ENCODE measurements at places on chromosomes 5 and 9. TPM values are rescaled to one million over a fixed set of nuclear protein-coding genes. Genes with fewer than 3 reads are reported as not detected.

Gene IFNE
- 1.4 TPM for total RNA-seq

- DNase-seq, result no peak
Measured at GRCh38 chr9:14440062-14440461, 126.1 kb upstream of the NFIB start.

GRCh38 chr5:95022967-95023695 is 261.8 kb downstream of the MCTP1 start:
- DNase-seq, result no peak

GRCh38 chr5:23352446-23352845 is 155.0 kb upstream of the PRDM9 start:
- DNase-seq, result no peak

DNA sequence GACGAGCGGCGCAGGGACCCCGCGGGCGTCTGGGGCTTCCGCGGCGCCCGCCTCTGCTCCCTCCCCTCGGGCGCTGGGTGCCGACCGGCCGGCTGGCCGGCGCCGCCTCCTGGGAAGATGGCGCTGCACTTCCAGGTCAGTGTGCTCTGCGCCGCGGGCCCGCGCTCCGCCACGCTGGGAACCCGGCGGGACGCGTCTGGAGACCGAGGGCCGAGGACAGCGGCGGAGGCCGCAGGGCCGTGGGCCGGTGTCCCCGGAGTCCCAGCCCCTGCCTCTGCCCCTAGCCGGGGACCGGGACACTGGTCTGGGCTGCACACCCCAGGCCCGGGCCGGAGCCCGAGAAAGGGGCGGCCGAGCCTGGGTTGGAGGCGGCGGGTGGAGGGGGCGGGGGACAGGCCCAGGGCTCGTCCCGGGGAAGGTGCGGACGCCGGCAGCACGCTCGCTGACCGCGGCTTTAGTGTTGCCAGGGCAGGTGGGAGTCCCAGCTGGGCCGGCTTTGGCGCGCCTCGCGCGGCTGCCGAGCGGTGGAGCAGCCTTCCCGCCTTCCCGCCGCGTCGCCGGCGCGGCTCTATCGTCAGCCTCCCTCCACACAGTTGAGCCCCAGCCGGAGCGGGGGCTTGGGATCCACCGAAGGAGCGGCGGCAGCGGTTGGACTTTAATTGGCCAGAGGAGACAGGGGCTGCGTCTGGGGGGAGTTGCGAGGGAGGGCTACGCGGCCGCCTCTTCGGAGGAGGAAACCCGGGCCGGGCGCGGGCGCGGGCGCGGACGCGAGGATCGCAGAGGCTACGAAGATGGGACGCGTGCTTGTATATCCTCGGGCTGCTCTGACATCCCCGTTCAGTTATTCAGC is at the start of gene RANBP17:
RANBP17 (plus strand) TSS at position 102 of the 850 bp plus-strand sequence.
- DNase-seq, result peak; percentile 60

Data from foreskin keratinocyte (primary cell).